Esophagus (tissue), 2 donors: ENCODE measurements at places on chromosomes 11 and 22. TPM values are rescaled to one million over a fixed set of nuclear protein-coding genes. Genes with fewer than 3 reads are reported as not detected.

Gene MAJIN
- polyA plus RNA-seq: not detected

Gene ST14
- polyA plus RNA-seq: 69.6 TPM

Gene SELENOM
- polyA plus RNA-seq: 41.1 TPM

Gene DAGLA
- 5.0 TPM for polyA plus RNA-seq

Gene SLC25A22
- polyA plus RNA-seq: 10.2 TPM

Gene GAL
- 0.46 TPM for polyA plus RNA-seq

Gene SAA4
- polyA plus RNA-seq: not detected

Gene LRP4
- 8.2 TPM for polyA plus RNA-seq

Gene QSER1
- polyA plus RNA-seq: 4.4 TPM

Gene APOBEC3A
- polyA plus RNA-seq: 2.5 TPM

Gene FBLN1
- 18.8 TPM for polyA plus RNA-seq

Gene CCDC116
- polyA plus RNA-seq: 0.61 TPM

Gene PGA3
- polyA plus RNA-seq: 27.7 TPM

Gene MMP7
- polyA plus RNA-seq: 0.42 TPM

Gene OR2AT4
- not detected for polyA plus RNA-seq

Gene TENM4
- 4.1 TPM for polyA plus RNA-seq

Gene CECR2
- polyA plus RNA-seq: 0.33 TPM

Gene PATE2
- polyA plus RNA-seq: not detected
